Right hindlimb (tissue), 1 donor: ENCODE measurements at places on chromosomes 7 and 10.

DNA sequence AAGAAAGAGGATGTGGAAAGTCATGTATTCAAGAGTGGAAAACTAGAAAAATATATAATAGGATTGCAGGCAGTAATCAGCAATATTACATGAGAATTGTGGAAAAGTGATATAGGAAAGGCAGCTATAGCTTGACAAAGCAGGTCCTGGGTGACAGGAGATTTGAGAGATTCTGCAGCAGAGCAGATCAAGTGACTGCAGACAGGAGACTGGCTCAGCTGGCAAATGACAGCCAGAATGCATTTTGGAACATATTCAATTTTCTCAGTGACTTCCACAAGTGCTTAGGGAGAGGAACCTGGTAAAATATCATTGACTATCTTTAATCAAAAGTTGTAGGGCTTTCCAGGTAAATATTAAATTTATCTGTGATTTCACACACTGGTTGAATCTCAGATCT lies 260.5 kb upstream of the CACNA2D1 start:
- DNase-seq: no peak

DNA sequence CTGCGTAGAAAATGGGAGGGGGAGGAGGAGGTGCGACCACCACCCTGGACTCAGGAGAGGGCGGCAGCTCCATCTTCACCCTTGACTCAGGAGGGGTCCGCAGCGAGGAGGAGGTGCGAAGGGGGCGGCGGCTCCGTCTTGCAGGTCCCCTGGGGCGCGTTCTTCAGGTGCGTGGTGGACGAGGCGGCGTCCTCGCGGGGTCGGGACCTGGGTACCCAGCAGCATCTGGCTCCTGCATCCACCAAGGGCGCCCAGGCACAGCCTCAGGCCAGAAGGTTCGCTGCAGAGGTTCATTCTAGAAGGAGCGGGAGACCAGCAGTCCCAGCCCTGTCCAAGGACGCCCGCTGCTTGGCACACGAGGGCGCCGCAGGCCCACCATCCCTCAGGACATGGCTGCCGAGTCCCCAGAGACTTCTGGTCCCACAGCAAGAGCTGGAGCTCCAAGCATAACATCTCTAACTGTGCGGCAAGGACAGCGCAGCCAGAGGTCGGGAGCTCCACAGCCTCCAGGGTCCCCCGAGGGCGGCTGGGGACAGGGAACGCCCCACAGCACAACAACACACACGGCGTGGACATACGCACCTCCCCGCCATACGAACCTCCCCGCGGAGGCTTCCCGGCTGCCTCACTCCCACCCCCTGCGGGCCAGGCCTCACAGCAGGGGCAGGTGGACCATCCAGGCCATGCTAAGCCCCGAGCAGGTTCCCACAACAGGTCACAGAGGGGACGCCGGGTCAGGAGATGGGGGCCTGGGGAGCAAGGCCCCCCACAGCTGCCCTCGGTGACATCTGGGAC lies 16.8 kb upstream of the DPYSL4 start:
- no peak for DNase-seq

- DNase-seq: peak; percentile 60
These were observed 1.2 kb upstream of the LRMDA start for GRCh38 chr10:75430000-75430763.

- DNase-seq: no peak
These were observed 837.8 kb upstream of the COBL start for GRCh38 chr7:52154382-52154781.
